ENCODE measurements at places on chromosomes 6 and 20.

DNA sequence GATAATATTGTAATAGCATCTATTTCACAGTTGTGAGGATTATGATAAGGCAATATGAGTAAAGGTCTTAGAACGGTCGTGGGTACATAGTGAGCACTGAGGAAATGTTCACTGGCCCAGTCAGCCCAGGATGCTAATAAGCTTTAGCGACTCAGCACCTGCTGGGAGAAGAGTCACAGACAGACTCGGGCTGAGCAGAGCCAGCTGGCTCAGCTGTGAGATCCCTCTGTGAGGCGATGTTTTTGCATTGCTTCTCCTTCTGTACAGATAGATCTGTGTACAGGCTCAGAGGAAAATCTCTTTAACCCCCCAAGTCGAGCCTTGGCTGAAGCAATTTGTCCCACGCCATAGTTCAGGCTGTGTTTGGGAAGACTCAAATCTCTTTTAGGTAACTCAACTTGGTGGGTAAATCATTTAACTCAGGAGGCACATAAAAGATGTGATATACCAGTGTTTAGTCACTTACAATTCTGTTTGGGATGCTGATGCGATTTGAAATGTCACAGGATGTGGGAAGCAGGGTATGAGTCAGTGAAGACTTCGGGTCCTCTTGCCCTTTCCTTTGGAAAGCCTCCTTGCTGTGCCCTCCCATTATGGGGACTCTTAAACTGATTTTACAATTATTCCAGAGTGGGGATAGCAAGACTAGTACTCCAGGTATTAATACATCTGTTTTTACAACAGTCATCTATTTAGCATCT lies 53.1 kb downstream of the PHACTR1 start:
- DNase-seq: no peak

- DNase-seq: peak; percentile 95
Observed at GRCh38 chr6:21831521-21832291, 238.2 kb downstream of the SOX4 start.

GRCh38 chr6:40957616-40958492 lies 81.2 kb downstream of the UNC5CL start:
- DNase-seq: peak; percentile 97

DNA sequence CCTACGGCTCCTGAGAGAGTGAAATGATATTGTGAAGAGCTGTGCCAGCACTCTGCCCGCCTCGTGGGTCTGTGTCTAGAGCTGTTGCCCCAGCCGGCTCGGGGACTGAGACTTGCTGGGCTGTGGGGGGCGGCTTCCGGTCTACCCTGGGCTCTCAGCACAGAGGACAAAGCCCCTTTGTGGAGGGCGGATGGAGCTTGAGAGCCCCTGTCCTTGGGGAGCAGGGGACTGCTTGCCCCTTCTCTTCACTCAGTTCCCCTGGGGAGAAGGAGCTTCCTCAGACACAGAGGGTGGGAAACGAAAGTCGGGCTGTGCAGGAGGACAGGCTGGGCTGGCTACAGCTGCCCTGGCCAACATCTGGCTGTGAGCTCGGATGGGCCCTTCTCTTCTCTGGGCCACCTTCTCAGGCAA lies 11.0 kb downstream of the SRC start:
- DNase-seq: no peak

DNA sequence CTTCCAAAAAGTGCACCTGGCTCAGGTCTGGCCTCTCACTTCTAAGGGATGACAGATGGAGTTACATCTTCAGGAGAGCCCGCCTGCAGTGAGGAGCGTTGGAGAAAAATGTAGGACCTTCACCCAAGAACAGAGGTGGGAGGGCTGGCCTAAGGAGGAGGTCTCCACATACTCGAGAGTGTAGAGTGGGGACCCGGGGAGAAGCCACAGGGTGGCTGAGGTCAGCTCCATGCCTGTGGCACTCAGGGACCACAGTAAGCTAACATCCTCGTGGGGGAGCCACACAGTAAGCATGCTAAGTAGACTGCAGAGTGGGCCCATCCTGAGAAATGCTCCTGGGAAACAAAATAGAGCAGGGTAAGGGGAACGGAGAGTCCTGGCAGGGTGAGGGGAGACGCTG lies 24.0 kb downstream of the AAR2 start:
- no peak for DNase-seq

GRCh38 chr6:139779988-139780774 lies 405.7 kb upstream of the CITED2 start:
- no peak for DNase-seq

GRCh38 chr6:159194421-159194820 lies 25.2 kb downstream of the FNDC1 start:
- no peak for DNase-seq

DNA sequence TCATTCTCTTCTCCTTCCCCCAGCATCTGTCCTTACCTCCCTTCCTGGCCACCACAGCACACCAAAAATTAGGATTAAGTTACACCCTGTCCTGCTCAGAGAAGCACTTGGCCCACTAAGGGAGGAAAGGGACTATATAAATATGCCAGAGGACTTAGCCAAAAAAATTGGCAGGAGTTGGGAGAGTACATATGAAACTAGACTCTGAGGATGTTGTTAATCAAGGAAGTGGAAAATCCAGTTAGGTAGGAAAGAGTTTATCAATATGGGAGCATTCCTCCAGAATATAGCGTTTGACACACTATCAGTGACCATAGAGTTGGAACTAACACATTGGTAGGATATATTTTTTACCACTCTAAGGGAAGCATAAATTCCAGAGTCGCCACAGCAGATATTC lies 57.3 kb upstream of the TSHZ2 start:
- DNase-seq: no peak

DNA sequence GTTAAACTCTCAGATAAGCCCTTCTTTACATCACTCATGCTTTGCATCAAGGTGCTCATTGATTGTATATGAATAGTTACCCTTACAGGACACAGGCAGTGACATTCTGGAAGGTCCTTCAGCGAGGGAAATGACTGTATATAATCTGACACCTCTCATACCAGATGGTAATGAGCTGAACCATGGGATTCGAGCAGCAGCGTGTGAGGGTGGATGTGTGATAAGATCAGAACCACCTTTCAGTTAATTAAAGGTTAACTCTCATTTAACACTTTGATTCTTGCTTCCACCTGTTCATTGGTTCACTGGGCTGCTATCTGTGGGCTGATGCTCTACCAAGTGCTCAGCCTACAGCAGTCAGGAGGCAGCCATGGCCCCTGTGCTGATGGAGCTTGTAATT lies 24.2 kb downstream of the NEDD9 start:
- DNase-seq: no peak

- peak; percentile 20 for DNase-seq
Observed at GRCh38 chr20:20480689-20481088, 112.8 kb downstream of the INSM1 start.

DNA sequence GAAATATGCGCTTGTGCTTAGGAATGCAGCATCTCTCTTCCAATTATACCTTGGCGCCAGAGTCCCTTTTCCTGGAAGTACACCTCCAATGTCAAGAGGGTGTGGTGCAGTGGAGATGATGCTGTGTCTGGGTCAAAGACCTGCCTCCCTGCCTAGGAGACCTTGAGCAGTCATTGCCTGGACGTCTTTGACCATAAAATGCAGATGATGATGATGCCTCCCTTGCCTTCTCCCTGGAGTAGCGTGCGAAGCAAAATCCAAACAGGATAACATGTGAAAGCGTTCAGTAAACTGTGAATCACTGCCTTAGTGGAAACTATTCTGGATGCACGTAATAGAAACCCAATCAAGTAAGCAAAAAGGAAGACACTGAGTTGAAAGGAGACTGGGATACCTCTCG lies 97.4 kb upstream of the ARMC2 start:
- no peak for DNase-seq

- no peak for DNase-seq
Observed at GRCh38 chr6:170106906-170107525, 183.9 kb downstream of the DLL1 start.

DNA sequence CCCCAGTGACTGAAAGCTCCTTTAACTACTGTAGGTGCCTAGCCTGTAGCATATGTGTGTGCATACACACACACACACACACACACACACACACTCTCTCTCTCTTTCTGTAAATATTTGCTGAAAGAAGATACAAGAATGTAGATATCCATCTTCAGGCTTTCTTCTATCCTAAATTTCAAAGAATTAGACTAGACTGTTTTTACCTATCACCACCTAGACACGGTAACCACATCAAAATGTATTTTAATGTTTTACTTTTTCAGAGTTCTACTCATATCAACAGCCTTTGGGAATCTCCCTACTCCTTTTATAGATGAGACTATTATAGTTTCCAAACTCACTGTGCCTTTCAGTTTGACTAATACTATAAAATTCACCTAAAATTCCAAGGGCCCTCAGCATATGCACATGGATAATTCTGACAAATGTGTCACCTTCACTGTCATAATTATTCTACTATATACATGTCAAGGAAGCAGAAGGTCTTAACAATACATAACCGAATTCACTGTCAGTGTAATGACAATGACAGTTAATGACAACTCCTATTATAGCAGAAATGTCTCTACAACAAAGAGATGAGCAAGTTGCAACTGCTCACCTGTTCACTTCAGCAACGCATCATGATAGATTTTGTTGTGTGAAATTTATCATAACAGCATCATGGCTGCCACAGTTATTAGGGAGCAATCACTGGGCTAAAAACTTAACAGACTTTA lies 236.5 kb downstream of the GMPR start:
- DNase-seq: no peak

DNA sequence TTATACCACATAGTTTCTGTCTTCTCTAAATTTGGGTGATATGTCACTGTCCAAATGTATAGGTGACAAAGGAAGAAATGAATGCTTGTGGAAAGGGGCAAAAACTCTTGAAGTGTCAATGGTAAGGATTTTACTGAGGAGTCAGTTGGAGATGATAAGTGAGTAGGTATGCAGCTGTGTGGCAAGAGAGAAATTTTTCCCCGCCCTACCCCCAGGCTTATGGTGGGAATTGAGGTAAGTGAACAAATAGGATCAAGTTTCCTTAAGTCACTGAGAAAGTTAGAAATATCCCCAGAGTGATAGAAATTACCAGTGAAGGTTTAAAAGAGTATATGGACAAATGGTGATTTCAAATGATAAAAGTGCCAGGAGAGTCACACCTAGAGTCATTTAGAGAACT lies 11.8 kb downstream of the DSE start:
- DNase-seq: no peak

DNA sequence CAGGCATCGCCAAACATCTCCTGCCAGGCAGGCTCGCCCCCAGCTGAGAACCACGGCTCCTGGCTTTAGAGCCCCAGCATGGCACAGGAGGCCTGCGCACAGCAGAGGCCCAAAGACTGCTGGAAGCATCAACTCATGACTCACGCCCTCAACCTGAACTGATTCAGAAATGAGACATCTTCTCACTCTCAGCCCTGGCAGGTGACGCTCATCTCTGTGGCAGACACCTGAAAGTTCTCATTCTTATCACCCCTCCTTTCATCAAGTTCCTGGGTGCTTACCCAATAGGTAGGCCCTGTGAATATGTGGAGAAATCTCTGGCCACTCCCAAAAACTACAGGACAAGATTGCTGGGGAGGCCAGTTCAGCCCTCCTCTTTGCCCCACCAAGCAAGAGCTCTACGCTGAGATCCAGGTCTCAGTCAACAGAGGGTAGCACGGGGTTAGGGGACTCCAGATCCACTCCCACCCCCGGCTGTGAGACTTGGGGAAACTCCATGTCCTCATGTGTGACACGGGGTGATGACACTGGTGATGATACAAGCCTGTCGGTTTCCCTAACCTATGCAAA lies 11.3 kb downstream of the NFATC2 start:
- no peak for DNase-seq

- no peak for DNase-seq
Observed at GRCh38 chr6:393391-394221, 2.1 kb downstream of the IRF4 start.

- DNase-seq: no peak
Observed at GRCh38 chr20:41382791-41383305, 16.2 kb upstream of the EMILIN3 start.

GRCh38 chr6:134195985-134196384 lies 121.9 kb downstream of the SGK1 start:
- DNase-seq: no peak

- no peak for DNase-seq
Observed at GRCh38 chr6:2086326-2086965, 159.0 kb downstream of the GMDS start.

GRCh38 chr6:141634269-141634668 lies 498.5 kb upstream of the GJE1 start:
- DNase-seq: no peak

GRCh38 chr6:119125576-119125975 lies 47.1 kb upstream of the FAM184A start:
- DNase-seq: no peak

GRCh38 chr6:101826269-101826668 lies 432.8 kb downstream of the GRIK2 start:
- no peak for DNase-seq

DNA sequence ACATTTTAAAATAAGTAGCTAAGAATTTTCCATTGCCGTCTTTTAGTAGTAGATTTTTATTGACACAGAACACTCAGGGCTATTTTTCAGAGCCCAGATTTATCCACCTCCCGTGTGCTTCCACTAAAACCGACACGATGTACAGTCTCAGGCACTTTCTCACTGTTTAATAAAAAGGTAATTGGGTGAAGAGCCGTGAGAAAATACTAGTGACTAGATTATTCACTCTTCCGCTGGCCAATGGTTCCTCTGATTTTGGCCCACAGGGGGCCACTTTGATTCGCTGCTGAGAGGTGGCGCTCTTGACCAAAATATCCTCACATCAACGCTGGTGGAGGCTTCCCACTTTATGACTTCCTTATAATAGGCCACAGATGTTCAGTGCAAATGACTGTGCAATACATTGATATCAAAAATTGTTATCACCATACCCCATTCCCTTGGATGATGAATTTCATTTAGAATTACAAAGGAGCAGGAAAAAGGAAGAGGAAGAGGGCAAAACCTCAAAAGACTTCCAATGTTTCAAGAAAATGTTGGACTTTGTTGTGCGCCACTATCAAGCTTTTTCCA lies 12.3 kb upstream of the HDDC2 start:
- DNase-seq: no peak

GRCh38 chr6:85747093-85747492 lies 104.4 kb upstream of the SYNCRIP start:
- no peak for DNase-seq

- no peak for DNase-seq
Observed at GRCh38 chr6:159035891-159036290, 8.9 kb downstream of the TAGAP start.

DNA sequence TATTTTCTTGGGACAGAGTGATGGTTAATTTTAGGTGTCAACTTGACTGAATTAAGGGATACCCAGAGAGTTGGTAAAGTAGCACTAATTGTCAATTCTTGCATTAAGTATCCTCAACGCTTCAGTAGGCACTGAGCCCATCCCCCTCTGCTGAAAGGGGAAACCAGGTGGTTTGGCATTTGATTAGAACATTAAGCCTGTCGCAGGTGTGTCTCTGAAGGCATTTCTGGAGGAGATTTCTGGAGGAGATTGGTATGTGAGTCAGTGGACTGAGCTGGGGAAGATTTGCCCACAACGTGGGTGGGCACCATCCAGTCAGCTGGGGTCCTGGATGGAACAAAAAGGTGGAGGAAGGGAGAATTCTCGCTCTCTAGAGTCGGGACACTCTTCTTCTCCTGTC lies 119.8 kb downstream of the RFX6 start:
- DNase-seq: no peak
